Activated CD4-positive, alpha-beta T cell treated with anti-CD3 and anti-CD28 coated beads, Interleukin-10, Interleukin-2, amounts not matched to agents 100 ng/mL and 50 ng/mL, durations not matched to agents 16 hours and 8 hours (primary cell): ENCODE measurements at places on chromosomes 3 and 15.

DNA sequence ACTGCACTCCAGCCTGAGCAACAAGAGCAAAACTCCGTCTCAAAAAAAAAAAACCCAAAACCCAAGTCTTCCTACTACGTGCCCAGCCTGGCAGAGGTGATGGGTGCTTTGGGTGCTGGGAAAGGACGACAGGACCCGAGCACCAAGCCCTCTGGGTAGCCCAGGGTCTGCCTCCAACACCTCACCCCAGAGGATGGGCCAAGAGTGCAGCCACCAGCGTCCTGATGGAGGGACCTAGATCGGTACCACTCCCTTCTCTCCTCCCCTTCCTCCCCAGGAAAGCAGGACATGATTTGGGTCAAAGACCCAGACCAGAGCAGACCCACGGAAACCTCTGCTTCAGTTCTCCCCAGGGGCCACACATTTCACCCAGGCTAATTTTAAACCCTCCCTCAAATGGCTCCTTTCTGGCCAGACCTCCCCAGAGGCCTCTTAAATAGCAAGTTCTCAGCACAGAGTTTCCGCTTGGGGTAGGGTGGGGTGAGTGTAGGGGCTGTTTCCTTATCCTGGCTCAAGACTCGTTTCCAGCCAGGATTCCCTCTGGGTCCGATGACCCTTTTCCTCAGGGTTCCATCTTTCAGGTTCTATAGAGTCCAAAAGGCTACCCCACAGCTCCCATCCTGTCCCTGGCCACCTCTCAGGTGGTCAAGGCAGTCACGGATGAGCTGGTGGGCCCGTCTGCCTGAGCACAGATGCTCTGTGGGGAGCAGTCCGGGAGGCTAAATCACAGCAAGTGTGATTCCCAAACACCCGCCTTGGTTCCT, 20.5 kb downstream of the RBPMS2 start:
- no peak for DNase-seq

- DNase-seq, result no peak
Observed at GRCh38 chr15:47429376-47429775, 287.9 kb upstream of the SEMA6D start.

GRCh38 chr3:59777667-59778077, 727.8 kb upstream of the CFAP20DC start:
- no peak for DNase-seq

DNA sequence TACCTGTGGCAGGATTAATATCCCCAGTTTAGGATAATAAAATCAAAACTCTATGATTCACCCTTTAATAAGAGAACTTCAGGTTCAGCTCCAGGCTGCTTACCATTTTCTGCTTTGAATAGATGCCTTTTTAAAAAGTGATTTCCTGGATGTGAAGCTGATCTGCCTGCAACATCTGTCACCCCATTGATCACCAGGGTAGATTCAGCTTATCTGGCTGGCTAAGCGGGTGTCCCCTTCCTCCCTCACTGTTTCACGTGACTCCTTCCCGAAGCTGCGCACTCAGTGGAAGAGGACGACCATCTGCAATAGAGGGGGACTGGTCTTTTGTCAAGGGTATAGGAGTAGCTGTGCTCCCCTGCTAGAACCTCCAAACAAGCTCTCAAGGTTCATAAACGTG, 128.1 kb downstream of the IL1RAP start:
- DNase-seq, result no peak

DNA sequence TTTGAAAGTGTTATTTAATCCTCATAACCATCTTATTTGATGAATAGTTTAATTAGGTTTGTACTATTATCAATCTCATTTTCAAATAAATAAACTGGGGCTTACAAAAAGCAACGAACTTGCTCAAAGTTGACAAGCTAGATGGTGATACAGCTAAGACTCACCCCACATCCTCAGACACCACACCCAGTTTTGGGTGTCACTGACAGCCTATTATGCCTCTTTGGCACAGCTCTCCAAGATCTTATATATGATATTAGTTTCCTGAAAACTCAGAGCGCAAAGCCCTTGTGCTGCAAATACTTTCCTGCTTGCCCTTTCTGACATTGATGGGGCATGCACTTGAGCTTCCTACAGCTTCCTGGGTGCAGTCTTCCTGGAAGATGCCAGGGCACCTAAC, 223.4 kb upstream of the GADL1 start:
- no peak for DNase-seq

GRCh38 chr15:69474846-69475455, 22.3 kb downstream of the RPLP1 start:
- no peak for DNase-seq
